ENCODE measurements at places on chromosomes 3 and 15. TPM values are rescaled to one million over a fixed set of nuclear protein-coding genes. Genes with fewer than 3 reads are reported as not detected.

- peaks cover 14% of the 10 kb centered on the region for H3K4me1 ChIP-seq
- no peaks in the 10 kb centered on the region for H3K27me3 ChIP-seq
- no peak for DNase-seq
- peaks cover 3% of the 10 kb centered on the region for H3K36me3 ChIP-seq
- H3K27ac ChIP-seq: peak overlapping the region; percentile 75
These were observed 959 bp downstream of the TPM1 start for GRCh38 chr15:63043335-63044076.

- peak; percentile 81 for DNase-seq
- H3K27ac ChIP-seq: no peak overlapping the region
- H3K27me3 ChIP-seq: no peaks in the 10 kb centered on the region
- H3K4me1 ChIP-seq: no peaks in the 10 kb centered on the region
These were observed 905.8 kb downstream of the IGSF11 start for GRCh38 chr3:118128886-118129285.

- H3K36me3 ChIP-seq: no peaks in the 10 kb centered on the region
- no peaks in the 10 kb centered on the region for H3K27me3 ChIP-seq
- no peak overlapping the region for H3K4me3 ChIP-seq
- H3K4me1 ChIP-seq: no peaks in the 10 kb centered on the region
- no peak overlapping the region for H3K27ac ChIP-seq
- DNase-seq: no peak
These were observed 170.4 kb upstream of the LRRN1 start for GRCh38 chr3:3628676-3629328.

Gene EBLN2
- total RNA-seq: 3.0 TPM

DNA sequence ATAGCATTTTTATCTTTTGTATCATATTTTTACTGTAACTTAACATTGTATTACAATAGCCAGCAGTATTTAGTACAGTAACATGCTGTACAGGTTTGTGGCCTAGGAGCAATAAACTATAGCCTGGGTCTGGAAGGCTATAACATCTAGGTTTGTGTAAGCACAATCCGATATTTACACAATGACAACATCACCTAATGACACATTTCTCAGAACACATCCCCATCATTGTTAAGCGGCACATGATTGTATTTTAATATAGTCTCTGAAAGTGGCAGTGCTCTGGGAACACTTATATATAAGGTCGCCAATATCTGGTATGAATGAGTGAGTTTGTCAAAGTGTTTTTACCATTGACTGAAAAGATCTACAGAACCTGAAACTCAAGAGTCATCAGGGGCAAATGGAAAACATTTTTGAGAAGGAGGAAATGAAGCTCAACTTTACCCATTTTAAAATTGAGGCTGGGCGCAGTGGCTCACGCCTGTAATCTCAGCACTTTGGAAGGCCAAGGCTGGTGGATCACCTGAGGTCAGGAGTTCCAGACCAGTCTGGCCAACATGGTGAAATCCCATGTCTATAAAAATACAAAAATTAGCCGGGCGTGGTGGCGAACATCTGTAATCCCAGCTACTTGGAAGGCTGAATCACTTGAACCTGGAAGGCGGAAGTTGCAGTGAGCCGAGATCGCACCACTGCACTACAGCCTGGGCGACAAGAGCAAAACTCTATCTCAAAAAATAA is 38.8 kb upstream of the TNFSF10 start:
- no peak for DNase-seq
- H3K27me3 ChIP-seq: no peaks in the 10 kb centered on the region
- no peaks in the 10 kb centered on the region for H3K4me1 ChIP-seq

DNA sequence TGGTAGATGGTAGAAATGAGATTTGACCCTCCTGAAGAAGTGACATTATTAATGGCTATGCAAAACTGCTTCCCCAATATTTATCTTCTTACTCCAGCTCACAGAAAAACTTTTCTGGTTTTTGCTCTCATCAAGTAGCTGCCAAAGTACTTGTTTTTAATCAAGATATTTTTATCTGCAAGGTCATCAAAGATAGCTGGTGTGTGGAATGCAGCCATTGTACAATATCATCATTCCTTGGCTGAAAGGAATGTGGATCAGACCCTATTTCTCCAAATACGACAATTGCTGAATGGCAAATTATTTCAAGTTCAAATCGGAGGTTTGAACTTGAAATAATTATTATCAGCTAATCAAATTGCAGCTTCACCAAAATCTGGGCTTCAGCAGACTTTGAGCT is 126.9 kb upstream of the SLC7A14 start:
- H3K4me3 ChIP-seq: no peak overlapping the region
- H3K27ac ChIP-seq: peak overlapping the region; percentile 10
- H3K27me3 ChIP-seq: no peaks in the 10 kb centered on the region

All from fibroblast of lung (primary cell).